ENCODE measurements at places on chromosomes 11 and 22.

DNA sequence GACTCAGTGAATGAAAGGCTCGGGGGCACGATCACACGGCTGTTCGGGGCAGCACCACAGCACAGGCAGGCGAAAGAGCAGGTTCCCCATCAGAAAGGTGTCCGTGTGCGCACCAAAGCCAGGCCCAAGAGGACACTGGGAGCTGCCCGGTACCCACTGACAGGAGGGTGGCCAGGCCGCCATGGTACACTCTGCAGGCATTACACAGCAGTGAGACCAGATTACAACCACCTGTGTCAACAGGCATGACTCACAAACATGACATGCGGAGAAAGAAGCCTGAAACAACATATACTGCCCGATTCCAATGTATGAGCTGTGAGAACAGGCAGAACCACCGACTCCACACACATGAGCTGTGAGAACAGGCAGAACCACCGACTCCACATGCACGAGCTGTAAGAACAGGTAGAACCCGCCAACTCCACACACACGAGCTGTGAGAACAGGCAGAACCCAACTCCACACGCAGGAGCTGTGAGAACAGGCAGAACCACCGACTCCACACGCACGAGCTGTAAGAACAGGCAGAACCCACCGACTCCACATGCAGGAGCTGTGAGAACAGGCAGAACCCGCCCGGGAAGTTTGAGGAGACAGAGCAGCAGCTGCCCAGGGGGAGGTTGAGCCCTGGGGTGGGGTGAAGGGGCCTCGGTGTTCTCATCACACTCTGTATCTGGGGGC, 32.6 kb downstream of the KIAA0930 start:
- DNase-seq, result no peak

DNA sequence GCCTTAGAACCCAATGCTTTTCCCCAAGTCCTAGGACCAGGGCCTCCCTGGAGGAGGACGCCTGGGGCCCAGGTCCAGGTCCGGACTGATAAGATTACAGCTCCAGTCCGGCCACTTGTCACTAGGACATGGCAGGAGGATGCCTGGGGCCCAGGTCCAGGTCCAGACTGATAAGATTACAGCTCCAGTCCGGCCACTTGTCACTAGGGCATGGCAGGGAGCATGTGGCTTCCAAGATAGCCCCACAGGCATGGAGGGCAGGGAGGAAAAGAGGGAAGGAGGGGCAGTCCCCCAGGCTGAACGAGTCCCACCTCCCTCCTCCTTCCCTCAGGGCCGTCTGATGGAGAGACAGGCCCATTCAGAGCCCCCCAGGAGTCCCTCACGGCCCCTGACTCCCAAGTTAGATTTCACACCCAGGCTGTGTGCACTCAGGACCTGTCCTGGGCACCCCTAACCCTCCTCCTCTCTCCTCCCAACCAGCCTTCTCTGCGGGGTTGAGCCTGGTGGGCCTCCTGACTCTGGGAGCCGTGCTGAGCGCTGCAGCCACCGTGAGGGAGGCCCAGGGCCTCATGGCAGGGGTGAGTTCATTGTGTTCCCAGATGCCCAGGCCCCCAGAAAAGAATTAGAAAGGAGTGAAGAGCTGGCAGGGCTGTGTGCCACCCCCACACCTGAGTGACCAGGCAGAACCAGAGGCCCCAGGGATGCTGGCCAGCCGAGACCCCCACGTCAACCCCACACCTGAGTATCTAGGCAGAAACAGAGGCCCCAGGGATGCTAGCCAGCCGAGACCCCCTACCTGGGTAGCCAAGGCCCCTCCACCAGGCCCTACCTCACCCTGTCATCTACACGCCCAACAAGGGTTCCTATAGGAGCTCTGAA, 2.1 kb downstream of the TSPAN32 start:
- DNase-seq, result peak; percentile 17

GRCh38 chr11:67732045-67732787, 57.8 kb upstream of the ALDH3B2 start:
- DNase-seq, result peak; percentile 87

DNA sequence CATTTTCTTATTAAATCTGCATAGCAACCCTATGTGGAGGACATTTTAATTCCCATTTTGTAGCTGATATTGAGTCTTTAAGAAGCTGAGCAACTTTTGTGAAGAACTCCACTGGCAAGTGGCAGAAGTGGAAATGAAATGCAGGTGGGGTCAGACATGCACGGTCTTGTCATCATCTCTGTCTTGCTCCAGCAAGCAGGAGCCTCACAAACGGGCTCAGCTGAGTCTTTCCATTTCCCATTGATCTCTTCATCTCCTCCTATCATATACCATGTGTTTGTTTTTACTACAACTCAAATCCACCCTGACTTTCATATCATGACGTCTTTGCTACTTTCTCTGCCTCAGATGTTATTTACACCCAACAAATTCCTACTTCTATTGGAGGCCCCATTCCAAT, 97.9 kb upstream of the TENM4 start:
- DNase-seq, result no peak

- no peak for DNase-seq
Measured at GRCh38 chr22:19167106-19167869, 11.2 kb downstream of the SLC25A1 start.

GRCh38 chr11:125407046-125407445, 89.0 kb downstream of the FEZ1 start:
- DNase-seq, result no peak

DNA sequence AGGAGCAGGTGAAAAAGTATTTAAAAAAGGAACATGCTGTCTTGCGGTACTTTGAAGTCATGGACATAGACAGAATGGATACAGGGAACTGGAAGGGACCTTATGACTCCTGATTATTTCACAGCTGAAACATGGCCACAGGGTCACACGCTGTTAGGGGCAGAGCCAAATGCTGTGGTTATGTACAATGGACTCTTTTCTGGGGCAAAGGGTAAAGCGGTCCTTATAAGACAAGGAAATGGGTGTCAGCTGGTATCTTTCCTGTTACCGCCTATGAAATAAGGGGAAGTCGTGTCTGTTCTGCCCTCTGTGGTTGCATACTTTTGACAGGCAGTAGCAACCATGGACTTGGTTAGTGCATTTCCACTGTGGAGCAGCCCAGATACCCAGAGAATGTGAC, 12.8 kb upstream of the ST14 start:
- DNase-seq, result peak; percentile 97

DNA sequence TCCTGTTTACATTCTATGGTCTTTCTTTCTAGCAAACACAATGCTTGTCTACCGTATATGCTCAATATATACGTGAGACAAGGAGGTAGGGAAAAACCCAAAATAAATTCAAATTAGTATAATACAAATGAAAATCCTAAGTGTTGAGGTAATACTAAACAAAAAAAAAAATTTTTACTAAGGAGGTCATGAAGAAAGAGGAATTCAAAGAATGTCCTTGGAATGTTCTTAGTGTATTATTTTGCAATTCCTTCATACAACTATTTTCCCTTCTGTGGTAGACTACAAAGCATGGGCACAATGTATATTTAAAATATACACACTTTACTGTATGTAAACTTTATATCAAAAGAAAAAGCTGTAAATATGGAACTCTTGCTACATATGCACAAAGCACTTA, 36.4 kb downstream of the PIK3C2A start:
- DNase-seq, result no peak

GRCh38 chr11:77542296-77542695, 47.5 kb upstream of the AQP11 start:
- DNase-seq, result no peak

GRCh38 chr22:19961201-19961580, 19.6 kb upstream of the TXNRD2 start:
- no peak for DNase-seq

DNA sequence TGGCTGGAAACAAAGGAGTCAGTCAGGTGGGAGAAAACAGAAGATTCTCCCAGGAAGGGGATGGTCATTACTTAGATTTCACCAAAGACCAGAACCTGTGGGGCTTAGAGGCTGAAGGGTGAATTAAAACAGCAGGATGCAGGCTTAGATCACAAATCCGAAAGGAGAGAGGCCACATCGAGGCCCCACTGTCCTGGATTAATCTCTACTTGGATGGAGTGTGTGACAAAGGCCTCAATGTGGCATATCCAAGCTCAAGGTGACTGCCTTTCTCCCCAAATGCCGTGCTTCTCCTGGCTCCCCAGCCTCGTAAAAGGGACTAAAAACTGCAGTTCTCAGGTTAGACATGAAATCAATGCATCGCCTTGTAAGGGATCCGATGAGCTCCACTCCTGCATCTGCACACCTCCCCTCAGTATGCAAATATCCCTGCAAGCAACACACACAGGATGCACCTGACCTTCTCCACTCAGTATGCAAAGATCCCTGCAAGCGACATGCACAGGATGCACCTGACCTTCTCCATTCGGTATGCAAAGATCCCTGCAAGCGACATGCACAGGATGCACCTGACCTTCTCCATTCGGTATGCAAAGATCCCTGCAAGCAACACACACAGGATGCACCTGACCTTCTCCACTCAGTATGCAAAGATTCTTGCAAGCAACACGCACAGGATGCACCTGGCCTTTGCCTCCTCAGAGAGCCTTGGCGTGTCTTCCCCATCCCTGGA, 447.4 kb downstream of the BRD1 start:
- no peak for DNase-seq

DNA sequence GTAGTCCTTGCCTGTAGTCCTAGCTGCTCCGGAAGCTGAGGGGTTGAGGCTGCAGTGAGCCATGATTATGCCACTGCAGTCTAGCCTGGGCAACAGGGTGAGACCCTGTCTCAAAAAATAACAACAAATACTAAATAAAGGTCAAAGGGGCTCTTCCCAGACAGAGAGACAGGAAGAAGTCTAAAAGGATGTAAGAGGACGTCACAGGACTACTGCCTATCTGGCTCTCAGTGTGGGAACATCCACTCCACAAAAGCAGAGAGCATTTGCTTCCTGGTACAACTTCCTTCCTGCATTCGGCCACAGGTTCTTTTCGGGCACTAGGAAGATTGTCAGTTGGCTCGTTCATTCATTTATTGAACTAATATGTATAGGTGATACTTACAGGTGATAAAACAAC, 110.6 kb downstream of the SGSM3 start:
- no peak for DNase-seq

DNA sequence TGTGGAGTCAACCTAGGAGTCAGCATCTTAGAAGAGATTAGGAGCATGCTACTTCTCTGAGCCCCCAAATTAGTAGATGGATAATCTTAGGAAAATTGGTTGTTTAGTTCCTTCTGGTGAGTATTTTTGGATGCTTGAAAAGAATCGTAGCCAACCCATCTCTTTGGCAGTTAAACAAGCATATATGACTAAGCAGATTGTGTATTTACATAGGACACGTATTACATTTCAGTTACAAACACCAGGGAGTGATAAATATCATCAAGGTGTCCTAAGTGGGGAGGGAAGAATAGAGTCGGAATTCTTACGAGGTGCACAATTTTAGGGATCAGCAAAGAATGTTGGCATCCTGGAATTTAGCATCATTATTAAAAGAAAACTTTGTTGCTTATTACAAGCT, 13.5 kb downstream of the PLET1 start:
- no peak for DNase-seq

DNA sequence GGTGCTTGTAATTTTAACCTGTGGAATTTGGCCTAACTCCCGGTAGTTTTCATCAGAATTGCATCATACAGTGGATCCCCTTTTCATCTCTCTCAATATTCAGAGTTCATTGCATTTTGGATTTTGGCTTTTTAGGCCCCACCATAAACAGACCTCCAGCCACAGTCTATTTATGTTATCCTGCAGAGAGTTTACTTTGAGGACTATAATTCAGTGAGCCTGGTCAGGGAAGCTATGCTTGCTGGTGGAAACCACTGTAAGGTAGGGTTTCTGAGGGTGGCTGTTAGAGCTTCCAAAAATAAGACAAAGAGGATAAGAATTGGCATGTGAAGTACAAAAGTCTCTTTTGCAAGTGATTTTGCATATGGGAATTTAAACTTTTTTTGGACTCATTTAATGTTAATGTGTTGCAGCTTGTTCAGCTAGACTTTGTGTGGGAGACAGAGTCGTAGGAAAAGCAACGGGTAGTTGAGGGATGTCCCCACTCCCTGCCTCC, 34.8 kb upstream of the DDI1 start:
- DNase-seq, result no peak

DNA sequence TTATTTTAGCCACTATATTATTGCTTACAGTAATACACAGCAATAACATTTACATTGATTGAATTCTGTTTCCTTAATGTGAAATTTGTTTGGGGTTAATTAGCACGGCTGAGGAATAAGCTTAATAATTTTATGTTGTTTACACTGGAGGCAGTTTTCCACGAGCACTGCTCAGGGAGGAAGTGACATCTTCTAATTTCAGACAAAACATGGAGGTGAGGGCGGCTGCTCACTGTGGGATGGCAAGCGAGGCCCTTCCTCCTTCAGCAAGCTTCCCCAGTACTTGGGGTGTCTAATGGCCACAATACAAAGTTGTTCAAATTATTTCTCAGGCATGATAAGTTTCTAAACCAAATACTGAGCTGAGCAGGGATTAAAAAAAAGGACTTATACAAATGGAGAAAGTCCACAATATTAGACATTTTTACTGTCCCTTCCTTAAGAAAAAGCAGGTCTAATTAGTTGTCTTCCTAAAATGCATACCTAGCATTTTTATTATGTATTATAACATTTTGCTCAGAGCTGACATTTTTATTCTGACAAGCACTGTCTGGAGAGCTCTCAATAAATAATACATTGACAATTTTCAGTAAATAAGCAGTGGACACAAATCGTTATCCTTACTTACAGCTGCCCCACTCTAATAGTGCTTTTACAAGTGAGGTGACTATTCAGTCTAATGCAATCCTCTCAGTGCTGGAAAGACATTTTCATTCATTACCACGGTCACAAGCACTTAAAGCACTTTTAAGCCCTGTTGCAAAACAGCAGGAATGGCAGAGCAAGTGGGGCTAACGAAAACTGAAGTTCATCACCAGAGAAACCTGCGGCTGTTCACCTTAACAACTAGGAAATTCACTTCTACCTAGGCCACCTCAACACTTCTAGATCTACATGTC, 56.2 kb downstream of the SOX6 start:
- no peak for DNase-seq

GRCh38 chr11:65793625-65794400, 7.0 kb downstream of the OVOL1 start:
- no peak for DNase-seq

DNA sequence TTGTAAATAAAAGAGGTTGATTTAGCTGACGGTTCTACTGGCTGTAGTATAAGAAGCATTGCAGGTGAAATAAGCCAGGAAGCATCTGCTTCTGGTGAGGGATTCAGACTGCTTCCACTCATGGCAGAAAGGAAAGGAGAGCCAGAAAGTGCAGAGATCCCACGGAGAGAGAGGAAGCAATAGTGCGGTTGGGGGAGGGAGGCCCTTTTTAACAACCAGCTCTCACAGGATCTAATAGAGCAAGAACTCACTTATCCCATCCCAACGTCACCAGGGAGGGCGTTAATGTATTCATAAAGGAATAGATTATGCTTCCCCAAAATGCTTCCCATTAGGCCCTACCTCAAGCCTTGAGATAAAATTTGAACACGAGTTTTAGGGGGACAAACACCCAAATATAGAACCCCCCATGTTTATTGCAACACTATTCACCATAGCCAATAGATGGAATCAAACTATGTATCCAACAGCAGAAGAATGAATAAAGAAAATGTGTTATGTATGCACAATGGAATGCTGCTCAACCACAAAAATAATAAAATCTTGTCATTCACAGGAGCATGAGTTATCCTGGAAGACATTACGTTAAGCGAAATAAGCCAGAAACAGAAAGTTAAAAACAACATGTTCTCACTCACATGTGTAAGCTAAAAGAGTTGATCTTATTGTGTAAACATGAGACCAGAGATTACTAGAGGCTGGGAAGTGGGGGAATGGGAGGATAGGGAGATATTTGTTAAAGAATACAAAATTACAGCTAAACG, 908.3 kb upstream of the ANO3 start:
- DNase-seq, result no peak
